ENCODE measurements at places on chromosomes 11 and 22.
A peak's percentile ranks its signal among the peaks of the same experiment; 100 is the strongest.

- peak; percentile 88 for DNase-seq
Observed at GRCh38 chr11:31711137-31711536, 100.0 kb downstream of the PAX6 start.

DNA sequence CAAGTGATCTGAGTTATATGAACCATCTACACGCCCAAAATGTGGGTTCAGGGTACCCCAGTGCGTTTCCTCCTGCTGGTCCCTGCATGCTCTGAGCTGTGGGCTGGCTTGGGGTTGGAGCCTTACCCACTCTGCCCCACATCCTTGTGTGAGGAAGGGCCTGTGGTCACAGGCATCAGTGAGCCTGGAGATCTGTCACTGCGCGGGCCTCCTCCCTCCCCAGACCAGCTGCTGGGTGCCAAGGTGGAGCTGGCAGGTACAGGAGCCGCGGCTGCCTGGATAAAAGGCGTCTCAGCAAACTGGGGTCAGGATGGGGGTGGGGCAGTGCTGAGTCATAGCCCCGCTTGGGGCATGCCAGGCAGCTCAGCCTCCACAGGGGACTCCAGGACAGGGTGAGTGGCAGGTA is 17.9 kb downstream of the GNAZ start:
- DNase-seq: peak; percentile 7

DNA sequence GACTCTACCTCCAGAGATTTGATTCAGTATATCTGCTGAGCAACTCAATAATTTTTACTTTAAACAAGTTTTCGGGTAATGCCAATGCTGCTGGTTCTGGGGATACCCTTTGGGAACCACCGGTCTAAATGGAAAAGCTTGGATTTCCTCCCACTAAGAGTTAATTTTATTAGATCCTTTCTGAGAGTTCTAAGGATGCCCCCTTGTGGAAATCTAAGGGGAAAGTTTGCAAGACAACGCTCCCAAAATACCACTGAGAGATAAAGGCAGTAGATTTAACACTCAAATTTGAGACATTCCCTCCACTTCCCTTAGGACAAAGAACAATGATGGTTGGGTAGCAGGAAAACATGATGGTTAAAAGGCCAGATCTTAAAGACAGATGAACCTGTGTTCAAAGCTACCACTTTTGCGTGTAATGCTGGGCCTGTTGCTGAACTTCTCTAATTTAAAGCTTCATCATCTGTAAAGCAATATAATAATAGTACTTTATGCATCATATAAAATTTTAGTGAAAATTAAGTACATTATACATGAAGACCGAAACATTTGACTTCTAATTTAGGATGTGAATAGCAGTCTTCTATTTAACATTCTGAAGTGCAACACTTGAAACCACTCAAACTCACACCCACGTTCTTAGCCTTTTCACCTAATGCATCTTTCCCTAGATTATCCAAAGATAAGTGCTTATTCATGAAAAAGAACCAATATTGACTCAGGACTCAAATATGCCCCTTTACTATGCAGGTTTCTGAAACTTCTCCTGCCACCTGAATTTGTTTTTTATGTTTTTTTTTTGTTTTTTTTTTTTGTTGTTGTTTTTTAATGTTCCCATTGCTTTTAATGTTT is 110.1 kb upstream of the LUZP2 start:
- peak; percentile 82 for DNase-seq

DNA sequence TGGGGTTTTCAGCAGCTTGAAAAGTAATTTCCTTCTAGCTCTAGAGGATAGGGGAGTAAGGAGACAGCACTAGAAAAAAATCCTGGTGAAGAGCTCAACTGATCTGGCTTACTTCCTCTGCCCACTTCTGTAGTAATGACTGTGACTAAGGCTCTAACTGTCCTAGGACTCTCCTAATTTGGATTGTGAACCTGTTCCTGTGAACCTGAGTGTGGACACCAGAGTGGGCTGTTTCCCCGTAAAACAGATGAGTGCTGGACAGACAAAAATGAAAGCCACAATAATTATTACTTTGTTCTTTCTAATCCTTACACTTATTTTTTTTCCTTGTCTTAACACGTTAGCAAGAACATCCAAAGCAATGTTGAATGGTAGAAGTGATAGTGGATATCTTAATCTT is 154.1 kb downstream of the AASDHPPT start:
- no peak for DNase-seq

DNA sequence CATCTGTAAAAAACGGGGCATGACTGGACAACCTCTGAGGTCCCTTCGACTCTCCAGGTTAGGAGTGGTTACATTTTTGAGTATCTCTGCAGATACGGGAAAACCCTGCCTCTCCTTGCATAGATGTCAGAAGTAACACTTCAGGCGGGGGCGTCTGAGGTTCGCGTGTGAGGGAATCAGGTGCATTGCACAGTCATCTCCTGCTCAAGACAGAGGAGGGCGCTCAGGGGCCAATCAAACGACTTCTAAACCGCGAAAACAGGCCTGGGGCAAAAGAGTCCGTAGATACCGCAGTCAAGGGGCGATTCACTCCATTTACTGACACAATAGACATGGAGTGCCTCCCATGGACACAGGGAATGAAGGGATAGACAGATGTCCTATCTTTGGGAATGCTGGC is 31.7 kb downstream of the KIRREL3 start:
- peak; percentile 8 for DNase-seq

DNA sequence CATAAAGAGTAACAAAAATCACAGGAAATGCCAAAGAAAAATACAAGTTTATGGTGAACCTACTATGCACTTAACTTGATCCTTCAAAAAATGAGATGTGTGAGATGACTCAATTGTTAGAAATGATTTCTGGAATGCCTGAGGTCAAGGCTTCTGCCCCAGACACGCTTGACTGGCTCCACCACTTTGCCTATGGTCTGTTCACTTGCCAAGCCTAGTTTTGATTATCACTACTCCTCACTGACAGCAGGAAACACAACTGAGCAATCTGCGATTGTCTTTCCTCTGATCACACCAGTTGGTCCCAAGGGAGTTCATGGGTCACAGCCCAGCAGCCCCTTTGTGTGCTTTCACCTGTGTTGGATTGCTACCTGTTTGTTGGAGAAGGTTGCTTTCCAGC is 20.6 kb upstream of the PRDM10 start:
- DNase-seq: no peak

DNA sequence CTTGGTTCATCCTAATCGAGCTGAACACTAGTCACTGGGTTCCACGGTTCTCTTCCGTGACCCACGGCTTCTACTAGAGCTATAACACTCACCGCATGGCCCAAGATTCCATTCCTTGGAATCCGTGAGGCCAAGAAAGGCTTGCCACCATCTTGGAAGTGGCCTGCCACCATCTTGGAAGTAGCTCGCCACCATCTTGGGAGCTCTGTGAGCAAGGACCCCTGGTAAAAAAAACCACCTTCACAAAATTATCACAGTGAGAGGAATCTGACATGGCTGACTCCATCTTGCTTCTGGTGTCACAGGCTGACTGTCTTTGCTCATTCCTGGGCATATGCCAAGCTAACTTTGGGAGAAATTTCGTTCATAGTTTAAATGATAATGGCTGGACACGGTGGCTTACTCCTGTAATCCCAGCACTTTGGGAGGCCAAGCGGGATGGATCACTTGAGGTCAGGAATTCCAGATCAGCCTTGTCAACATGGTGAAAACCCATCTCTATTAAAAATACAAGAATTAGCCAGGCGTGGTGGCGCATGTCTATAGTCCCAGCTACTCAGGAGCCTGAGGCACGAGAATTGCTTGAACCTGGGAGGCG is 18.9 kb upstream of the KCTD14 start:
- no peak for DNase-seq

- DNase-seq: no peak
Observed at GRCh38 chr11:29211202-29211601, 805.6 kb downstream of the KCNA4 start.

DNA sequence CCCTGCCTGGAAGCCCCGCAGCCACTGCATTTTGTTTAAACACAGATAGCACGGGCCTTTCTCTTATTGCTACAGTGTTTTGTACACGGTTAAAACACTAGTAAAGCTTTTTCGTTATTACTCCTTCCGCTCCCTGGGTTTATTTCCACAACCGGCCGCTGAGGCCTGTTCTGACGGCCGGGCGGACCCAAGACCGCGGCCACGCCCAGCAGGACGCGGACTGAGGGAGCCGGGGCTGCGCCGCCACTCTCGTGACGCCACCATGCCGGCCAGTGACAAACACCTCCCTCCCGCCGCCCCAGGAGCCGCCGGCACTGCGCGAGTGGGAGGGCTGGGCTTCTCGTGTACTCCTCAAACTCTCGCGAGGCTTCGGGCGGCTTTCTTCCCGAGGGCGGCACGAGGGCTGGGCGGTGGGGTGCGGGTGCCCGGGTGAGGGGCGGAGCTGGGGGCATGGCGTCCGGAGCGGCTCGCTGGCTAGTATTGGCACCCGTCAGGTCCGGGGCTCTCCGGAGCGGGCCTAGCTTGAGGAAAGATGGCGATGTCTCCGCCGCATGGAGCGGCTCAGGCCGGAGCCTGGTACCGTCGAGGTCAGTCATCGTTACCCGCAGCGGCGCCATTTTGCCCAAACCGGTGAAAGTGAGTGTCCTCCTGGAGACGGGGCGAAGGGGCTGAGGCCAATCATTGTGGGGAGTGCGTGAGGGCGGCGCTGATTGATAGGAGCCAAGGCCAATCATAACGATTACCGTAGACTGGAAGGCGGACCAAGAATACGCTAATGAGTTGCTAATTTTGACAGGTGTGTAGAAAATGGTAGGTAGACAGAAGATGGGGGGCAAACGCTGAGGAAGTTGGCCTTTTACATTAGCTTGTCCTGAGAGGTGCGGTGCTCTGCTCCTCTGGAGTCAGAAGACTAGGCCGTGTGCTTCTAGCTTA is at the start of gene SMDT1:
TSS of gene SMDT1 (plus strand) at position 382 of the 933 bp plus-strand sequence. CDS start at position 451, 69 bp downstream.
- DNase-seq: peak; percentile 99

DNA sequence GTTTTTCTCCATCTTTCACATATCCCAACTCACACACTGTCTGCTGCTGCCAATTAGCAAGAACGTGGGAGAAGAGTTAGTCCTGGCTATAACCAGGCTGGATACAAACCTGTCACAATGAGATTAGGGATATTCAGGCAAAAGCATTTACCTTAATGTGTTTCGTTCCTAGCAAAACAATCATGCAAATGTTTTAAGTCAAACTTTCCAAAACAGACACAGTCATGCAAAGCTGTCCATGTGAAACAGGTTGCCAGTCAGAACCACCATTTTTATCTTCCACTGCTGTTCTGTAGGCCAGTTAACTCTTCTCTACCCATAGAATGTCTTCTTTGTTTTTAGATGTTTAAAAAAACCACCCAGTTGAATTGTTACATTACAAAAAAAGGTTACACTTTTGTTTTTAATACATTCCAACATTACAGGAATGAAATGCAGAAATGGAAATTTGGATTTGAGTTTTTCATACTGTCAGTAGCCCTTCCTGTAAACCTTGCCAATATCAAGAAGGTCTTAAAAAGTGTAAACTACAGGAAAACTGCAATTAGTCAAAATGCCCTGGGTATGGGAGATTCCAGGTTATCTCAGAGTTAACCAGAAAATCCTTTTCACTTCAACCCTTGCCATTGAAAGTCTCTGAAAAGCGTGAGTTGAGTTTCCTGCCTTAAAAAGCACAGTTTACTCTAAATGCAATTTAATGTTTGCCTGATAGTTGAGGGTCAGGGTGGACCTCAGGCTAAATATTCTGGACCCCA is 34.2 kb upstream of the LDLRAD3 start:
- DNase-seq: no peak

GRCh38 chr11:15930442-15931025 is 425.8 kb downstream of the SOX6 start:
- DNase-seq: no peak

DNA sequence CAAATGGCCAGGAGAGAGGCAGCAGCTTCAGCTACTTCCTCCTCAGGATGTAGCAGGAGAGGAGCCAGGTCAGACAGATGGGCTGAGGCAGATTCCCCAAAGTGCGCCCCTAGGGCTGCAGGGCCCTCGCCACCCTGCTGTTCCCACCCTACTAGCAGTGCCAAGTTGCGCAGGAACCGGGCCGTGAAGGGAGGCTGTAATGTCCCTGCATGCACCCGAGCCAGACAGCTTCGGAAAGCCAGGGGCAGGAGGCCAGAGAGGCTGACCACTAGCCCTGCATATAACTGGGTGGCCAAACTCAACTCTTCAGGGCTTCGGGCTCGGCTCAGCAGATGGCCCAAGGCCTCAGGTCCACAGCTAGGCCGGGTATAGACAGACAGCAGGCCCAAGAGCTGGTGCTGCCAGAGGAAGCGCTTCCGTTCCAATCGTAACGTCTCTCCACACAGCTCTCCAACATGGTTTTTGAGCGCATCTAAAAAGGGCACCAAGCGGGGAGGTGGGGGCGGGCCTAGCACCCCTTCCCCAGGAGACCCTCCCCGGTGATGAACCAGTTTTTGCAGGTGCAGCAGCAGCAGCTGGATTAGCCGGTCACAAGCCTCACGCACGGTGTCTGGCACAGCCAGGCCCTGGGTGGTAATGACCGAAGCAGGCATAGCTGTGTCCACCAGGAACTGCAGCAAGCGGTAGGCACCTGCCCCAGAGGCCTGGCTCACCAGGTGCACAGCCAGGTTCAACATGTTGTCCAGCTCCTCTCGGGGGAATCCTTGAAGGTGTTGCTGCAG is 2.0 kb upstream of the GANAB start:
- no peak for DNase-seq

- DNase-seq: no peak
Observed at GRCh38 chr11:117921893-117922292, 7.3 kb downstream of the TMPRSS13 start.

DNA sequence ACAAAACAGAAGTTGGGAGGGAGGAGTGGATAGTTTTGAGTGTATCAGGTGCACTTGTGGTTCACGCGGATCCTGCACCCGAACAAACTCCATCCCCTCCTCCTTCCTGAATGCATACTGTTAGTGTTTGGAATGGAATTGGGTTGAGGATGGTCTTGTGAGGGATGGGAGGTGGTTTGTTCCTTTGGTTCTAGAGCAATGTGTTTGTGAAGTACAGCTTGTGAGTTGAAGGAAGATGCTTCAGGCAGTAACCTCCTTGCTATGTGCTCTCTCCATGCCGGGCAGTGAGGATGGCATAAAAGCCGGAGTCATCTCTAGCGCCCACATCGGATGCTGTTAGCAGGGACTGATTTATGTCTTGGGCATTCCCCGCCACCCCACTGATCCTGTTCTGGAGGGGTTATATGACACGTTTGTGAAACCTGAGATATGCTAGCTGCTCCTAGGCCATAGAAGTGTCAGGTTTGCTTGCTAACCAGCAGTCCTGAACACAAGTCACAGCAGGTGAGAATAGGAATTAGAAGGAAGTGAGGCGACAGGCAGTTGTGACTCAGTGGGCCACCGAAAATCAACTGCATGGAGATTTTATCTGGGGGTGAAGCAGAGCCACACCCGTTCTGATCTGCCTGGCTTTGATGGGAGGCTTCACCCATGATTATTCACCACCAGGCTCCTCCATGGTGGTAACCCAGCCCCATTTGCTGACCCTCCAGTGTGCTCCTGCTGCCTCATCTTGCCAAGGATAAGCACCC is 2.2 kb downstream of the BCR start:
- no peak for DNase-seq

GRCh38 chr11:1200611-1201191 is 22.2 kb upstream of the MUC5B start:
- no peak for DNase-seq

DNA sequence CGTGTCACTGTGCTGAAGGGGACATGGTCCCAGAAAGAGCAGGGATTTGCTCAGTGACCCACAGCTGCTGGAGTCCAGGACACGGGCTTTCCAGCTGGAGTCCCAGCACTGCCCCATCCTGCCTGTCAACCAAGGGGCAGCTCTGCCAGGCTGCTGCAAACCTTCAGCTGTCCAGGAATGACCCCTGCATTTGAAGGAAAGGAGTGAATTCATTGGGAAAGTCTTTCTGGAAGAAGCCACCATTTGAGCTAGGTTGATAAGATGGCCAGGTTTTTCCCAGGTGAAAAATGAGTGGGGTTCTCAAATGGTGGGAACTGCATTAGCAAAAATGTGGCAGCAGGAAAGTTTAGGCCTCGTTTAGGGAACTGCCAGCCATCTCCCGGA is 9.4 kb downstream of the KCNK7 start:
- DNase-seq: no peak
